ENCODE measurements at places on chromosomes 16 and 17.

- no peak for DNase-seq
Observed at GRCh38 chr17:8277317-8277716, 11.2 kb upstream of the RANGRF start.

GRCh38 chr16:82855471-82855870 lies 228.7 kb downstream of the CDH13 start:
- DNase-seq = no peak

GRCh38 chr16:54631782-54632181 lies 298.9 kb upstream of the IRX5 start:
- DNase-seq = no peak

DNA sequence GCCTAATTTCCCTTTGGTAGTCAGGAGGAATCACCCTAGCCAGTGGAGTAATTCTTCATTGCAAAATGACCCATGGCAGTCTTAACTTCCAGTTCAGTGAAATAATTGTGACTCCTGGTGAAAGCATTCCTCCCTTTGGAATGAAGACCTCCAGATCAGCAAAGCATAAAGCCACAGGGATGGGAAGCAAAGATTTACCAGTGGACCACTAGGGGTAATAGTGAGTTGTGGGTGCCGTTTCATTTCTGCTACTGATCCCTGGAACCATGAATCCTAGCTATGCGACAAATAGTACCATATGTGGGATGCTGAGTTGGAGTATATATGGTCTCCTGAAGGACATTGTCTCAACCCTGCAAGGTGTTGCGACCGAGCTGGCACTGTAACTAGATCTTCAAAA lies 13.7 kb downstream of the DYNLL2 start:
- DNase-seq = no peak

GRCh38 chr17:44575403-44575802 lies 18.1 kb downstream of the FZD2 start:
- DNase-seq = no peak

DNA sequence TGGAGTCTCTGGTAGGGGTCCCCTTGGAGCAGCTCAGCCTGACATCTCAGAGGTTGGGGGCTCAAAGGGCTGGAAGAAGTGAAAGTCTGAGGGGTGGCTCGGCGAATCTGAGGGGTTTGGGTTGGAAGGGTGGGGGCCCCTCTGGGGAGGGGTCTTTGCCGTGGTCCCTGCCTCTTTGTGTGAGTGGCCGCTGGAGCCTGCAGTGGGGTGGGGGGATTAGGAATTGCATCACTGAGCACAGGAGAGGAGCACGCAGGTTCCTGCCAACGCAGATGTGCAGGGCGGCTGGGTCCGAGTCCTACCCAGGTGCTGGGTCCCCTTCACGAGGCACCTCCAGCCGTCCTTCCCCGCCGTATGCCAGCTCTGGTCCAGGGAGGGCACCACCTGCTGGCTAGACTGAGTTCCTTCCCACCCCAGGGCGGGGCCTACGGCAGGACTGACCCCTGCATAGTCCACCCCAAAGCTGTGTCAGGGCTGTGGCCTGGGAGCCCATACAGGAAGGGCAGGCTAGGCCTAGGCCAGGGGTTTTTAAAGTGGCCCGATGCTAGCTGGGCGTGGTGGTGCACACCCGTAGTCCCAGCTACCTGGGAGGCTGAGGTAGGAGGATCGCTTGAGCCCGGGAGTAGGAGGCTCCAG lies 9.9 kb downstream of the FMNL1 start:
- DNase-seq = no peak

- no peak for DNase-seq
Observed at GRCh38 chr16:17347624-17348023, 123.1 kb downstream of the XYLT1 start.

DNA sequence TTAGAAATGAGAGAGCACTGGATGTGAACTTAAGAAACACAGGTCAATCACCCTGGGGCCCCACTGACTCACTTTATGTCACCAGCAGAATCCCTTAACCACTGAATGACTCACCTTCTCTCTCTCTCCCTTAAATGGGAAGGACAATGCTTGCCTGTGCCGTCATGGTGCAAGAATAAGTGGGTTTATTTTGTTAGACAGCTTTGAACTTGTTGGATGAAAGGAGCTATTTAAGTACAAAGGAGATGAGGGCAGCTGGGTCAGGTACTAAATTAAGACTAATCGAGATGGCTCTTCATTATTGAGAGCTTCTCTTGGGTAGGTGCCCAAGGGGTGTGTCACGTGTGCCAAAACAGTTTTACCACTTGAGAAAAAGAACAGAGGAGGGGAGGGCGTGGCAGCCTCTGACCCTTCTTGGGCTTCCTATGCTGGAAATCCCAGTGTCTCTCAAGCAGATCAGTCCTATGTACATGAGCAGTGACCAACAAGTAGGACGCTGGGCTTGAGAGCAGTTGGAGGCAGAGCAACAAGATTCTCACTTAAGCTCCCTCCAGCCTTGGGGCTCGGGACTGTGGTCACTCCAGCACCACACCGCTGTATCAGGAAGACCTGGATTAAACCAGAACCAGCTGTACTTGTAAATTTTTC lies 6.7 kb upstream of the KRT31 start:
- DNase-seq = peak; percentile 68

- DNase-seq = no peak
Observed at GRCh38 chr17:37553401-37553966, 55.7 kb downstream of the SYNRG start.

GRCh38 chr17:70859829-70860228 lies 690.5 kb downstream of the KCNJ2 start:
- no peak for DNase-seq

- DNase-seq = no peak
Observed at GRCh38 chr17:10729334-10730193, at the start of gene TMEM220. TMEM220 (minus strand) TSS chr17:10730023; CDS start chr17:10729851, 172 bp downstream.

DNA sequence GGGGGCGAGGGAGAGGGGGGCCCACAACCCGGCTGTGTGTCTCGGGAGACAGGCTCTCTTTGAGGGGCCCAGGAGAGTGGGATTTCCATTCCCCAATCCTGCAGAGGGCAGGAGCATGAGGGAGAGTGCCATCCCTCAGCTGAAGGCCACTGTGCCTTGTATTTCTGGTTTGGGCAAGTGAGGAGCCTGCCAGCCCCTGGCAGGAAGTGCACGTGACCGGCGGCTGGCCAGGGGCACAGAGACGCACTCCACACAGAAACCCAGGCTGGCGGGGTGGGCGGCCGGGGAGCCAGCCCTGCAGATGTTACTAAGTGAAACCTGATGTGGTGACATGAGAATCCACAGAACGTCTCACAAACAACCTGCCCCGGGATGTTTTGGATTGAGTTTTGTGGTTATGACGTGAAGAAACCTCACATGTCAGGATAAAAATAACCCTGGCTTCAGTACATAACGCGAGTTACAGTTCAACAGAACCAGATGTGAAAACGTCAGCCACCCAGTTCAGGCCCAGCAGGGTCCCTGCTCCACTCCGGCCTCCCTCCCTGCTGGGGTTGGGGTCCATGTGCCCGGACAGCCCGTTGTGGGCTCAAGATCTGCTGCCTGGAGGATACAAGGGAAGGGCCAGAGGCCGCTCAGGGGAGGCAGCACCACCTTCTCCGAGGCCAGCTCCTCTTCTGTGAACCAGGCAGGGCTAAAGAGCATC lies 51.7 kb upstream of the MTSS2 start:
- no peak for DNase-seq

DNA sequence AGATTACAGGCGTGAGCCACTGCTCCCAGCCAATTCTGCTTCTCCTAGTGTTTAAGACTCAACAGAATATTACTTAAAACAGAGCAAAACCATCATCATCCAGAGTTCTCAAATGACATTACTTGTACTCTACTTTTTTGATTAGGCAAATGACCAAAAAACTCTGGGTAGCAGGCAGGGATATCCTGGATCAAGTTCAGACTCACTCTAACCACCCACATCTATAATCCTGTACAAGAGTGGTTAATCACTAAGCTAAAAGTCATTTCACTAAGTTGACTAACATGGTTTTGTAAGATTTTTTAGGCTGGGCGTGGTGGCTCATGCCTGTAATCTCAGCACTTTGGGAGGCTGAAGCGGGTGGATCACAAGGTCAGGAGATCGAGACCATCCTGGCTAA lies 6.8 kb downstream of the NAE1 start:
- DNase-seq = no peak

DNA sequence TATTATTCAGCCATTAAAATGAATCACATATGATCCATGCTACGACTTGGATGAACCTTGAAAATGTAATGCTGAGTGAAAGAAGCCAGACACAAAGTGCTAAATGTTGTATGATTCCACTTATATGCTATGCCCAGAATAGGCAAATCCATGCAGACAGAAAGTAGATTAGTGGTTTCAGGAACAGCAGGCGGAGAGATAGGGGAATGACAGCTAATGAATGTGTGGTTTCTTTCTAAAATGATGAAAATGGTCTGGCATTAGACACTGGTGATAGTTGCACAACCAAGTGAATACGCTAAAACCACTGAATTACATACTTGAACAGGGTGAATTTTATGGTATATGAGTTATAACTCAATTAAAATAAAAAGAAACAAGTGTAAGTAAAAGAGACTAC lies 121.8 kb upstream of the NOG start:
- no peak for DNase-seq

DNA sequence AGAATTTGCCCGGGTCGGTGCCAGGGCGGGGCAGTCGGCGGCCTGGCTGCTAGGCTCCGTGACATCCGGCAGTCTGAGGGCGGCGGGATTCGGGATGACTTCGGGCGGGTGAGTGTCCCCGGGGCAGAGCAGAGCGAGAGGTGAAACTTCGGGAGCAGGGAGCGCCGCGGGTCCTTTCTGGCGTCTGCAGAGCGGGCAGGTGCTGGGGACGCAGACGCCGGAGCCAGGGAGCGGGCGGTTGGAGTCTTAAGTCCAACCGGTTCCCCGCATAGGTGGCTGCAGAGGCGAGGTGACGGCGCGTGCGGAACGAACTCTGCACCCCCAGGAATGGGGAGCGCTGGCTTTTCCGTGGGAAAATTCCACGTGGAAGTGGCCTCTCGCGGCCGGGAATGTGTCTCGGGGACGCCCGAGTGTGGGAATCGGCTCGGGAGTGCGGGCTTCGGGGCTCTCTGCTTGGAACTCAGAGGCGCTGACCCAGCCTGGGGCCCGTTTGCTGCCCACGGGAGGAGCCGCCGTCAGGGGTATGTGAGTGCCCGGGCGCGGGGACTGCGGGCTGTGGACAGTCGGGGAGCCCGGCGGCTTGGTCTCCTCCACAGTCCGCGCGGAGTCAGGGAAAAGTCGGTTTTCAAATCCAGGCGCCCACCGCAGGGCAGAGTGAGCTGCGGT lies at the start of gene B4GALNT2:
TSS of gene B4GALNT2 (plus strand) at position 71 of the 666 bp plus-strand sequence. CDS start at position 95, 24 bp downstream.
- no peak for DNase-seq

- DNase-seq = no peak
Observed at GRCh38 chr17:48577330-48577945, 712 bp downstream of the HOXB4 start.

- no peak for DNase-seq
Observed at GRCh38 chr16:14528306-14528705, 101.8 kb downstream of the PARN start.

GRCh38 chr17:68589086-68589485 lies 12.1 kb downstream of the FAM20A start:
- no peak for DNase-seq

- no peak for DNase-seq
Observed at GRCh38 chr17:80720610-80721577, 176.3 kb downstream of the RPTOR start.

GRCh38 chr17:61635913-61636432 lies 45.0 kb upstream of the NACA2 start:
- DNase-seq = peak; percentile 42

DNA sequence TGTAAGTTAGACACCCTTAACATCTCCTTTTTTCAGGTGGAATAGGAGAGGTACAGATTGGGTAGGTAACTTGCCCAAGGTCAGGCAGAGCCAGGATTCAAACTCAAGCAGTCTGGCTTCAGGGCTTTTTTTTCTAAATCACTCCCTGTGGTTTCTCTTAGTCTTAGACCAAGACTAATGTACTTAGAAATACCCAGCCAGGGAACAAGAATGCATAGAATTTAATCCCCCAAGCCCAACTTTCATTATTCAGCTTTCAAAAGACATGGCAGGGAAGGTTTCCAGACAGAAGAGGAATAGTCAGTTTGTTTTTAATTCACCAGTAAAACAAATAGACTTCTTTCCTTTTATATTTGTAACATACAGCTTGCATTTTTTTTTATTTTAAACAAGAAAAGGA lies 305.2 kb upstream of the RBFOX1 start:
- DNase-seq = no peak

DNA sequence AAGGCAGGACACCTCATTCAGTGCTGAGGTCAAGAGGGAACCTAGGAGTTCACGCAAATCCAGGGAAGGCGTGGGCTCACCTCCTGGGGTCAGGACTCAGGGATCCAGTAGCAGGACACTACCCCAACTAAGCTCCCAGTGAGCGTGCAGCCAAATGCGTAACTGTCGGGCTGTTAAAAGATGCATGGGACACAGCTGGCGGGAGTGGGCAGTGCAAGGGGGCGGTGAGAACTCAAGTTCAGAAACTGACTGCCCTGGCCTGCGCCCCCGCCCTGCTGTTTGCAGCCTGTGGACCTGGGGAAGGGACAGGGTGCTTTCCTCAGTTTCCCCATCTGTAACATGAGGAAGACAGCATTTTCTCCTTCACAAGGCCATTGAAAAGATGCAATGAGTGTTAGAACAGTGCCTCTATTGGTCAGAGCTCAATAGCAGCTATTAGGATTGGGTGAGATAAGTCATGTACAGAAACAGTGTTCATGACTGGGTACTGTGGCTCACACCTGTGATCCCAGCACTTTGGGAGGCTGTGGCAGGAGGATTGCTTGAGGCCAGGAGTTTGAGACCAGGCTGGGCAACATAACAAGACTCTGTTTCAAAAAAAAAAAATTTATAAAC lies 20.2 kb downstream of the CDIPT start:
- DNase-seq = no peak

DNA sequence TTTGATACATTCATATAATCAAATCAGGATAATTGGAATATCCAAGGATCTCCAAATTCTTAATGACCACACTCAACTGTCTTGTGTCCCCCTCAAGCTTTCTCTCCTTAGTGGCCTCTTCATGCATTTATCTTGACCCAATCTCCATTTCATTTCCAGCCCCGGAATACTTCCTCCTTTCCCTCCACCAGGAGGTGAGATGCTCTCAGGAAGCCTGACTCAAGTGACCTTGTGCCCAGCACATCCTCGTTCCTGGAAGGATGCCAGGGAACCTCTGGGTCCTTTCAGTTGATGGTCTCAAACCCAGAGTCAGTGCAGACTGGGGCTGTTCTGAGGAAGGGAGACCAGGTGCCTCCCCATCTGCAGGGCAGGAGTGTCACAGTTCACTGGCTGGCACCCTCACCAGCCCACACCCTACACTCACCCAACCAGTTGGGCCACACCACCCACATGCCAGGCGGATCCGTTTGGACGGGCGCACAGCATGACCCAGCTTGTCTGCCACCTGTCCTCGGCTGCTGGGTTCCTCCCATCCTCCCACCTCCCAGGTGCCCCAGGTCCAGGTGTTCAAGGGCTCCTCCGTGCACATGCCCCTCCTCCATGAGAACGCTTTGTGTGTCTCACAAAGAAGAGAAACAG lies 14.0 kb upstream of the EMP2 start:
- DNase-seq = no peak

- DNase-seq = no peak
Observed at GRCh38 chr17:39484178-39484577, 22.9 kb downstream of the CDK12 start.

All from HS-27A (cell line).